ENCODE measurements at places on chromosomes 11 and 22.
A peak's percentile ranks its signal among the peaks of the same experiment; 100 is the strongest.

GRCh38 chr11:45361551-45361950 is 75.4 kb upstream of the SYT13 start:
- DNase-seq = no peak

- no peak for DNase-seq
These were observed 33.4 kb downstream of the GRAMD4 start for GRCh38 chr22:46653596-46653995.

DNA sequence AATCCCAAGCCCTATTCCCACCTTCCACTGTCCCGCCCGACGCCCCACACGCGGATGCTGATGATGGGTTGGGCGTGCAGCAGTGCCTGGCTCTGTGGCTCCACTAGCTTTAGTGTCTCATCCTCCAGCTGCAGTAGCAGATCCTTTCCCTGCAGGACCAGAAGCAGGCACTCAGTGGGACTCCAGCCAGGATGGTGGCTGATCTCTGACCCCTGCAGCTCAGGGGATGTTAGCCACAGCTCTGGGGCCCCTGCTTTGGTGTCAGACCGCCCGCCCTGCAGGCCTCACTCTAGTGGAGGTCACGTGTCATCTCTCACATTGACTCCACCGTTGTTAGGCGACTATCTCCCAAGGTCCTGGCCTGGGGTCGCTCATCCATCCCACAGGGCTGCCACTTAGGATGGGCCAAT is 11.8 kb downstream of the SMPD1 start:
- DNase-seq = no peak

DNA sequence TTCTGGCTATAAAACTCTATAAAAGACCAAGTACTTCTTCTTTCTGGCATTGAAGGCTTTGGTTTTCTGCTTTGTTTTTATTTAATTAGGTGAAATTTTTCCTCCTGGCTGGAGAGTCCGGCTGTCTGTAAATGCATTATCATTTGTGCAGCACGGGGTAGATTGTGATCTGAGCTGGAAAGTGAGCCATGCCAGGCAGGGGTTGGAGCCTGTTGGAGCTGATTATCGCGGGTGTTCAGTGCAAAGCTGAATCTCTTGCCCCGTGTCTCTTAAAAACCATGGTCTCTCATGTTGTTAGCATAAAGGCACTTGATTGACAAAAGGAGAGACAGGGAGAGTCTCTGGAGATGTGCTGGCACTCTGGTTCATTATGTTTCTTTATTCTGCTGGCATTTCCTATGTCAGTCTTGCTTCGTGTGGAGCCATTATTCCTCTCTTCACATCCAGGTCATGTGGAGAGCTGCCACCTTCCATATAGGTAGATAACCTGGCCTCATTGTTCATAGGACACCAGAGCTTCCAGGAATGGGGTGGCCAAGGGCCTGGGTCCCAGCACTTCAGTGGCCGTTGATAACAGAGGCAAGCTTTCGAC is 75.2 kb downstream of the LDLRAD3 start:
- DNase-seq = no peak

GRCh38 chr11:76123248-76123647 is 83.1 kb downstream of the WNT11 start:
- DNase-seq = no peak

GRCh38 chr11:77658213-77659013 is 20.8 kb upstream of the CLNS1A start:
- DNase-seq = no peak

DNA sequence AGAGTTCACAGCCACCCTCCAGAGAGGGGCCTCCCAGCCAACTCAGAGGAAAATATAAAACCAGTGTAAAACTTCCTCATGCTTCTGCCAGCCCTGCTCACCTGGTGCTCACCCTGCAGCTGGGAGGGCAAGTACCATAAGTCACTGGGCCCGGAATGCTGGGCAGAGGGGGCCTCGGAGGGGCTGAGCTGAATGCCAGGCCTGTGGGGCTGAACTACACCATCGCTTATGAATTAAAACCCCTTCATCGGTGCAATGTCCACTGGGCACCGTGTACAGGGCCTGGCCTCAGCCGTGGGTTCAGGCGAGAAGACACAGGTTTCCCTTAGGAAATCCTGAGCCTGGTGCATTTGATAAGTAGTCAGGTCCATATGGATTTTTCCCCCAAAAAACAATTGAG is 828.6 kb downstream of the TBC1D22A start:
- DNase-seq = no peak

GRCh38 chr11:33324302-33324985 is 67.3 kb downstream of the HIPK3 start:
- DNase-seq = no peak

GRCh38 chr22:27877501-27877900 is 41.6 kb downstream of the PITPNB start:
- DNase-seq = no peak

- DNase-seq = no peak
These were observed 29.1 kb downstream of the RTL6 start for GRCh38 chr22:44468973-44469372.

DNA sequence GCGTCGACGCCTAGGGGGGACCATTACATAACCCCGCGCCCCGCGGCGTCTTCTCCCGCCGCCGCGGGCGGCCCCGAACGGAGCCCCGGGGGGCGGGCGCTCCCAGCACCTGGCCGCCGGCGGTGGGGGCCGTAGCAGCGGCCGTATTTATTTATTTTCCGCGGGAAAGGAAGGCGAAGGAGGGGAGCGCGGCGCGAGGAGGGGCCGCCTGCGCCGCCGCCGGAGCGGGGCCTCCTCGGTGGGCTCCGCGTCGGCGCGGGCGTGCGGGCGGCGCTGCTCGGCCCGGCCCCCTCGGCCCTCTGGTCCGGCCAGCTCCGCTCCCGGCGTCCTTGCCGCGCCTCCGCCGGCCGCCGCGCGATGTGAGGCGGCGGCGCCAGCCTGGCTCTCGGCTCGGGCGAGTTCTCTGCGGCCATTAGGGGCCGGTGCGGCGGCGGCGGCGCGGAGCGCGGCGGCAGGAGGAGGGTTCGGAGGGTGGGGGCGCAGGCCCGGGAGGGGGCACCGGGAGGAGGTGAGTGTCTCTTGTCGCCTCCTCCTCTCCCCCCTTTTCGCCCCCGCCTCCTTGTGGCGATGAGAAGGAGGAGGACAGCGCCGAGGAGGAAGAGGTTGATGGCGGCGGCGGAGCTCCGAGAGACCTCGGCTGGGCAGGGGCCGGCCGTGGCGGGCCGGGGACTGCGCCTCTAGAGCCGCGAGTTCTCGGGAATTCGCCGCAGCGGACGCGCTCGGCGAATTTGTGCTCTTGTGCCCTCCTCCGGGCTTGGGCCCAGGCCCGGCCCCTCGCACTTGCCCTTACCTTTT is at the start of gene EP300:
EP300 (plus strand) TSS at position 570 of the 795 bp plus-strand sequence. CDS start 413 bp downstream, outside the sequence.
- DNase-seq = peak; percentile 72

- DNase-seq = no peak
These were observed 41.3 kb downstream of the ALX4 start for GRCh38 chr11:44268614-44269080.

DNA sequence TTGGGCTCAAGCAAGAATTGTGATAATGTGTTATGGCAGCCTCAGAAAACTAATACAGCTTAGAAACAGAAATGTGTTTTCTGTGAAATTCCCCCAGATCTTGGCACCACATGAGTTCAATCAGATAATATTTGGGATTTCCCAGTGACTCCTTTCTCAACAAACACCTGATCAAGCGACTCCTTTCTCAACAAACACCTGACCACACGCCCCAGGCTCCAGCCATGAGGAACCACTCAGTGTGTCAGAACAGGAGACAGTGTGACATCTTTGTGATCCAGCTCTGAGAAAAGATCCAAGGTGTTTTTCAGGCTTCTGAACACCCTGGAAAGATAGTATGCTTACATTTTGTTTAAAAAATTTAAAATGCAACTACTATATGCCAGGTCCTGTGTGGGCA is 1.9 kb upstream of the UVRAG start:
- DNase-seq = no peak

DNA sequence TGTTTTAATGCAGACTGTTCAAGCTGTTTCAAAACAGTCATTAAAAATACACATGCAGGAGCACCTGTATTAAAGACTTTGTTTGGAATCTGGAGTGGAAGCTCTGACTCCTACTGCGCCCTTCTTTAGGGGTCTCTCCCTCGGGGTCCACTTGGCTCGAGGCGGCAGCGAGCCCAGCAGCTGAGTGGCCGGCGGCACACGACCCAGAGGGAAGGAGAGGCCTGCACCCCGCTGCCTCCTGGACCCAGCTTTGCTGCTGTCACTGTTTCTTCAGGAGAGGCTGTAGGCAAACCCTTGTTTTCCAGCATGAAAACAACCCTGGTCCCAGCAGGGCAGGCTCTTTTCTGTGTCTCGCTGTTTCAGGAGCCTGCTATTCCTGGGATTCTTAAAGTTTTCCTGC is 29.2 kb downstream of the MUC6 start:
- DNase-seq = no peak

DNA sequence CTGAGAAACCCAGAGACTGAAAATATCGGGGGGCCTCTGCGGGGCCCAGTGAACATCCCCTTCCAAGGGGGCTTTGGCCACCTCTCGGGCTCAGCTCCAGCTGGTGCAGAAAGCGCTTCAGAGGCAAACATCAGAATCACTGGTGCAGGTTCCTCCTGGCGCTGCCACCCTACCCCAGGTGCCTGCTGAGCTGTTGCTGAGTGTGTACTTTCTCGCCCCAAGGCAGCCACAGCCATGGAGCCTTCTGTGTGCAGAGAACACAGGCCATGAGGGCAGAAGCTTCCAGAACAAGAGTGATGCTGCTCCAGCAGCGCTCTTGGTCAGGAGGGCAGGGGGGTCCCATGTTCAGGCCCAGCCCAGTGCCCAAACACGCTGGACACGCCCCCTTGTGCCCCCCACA is 6.3 kb downstream of the DRD4 start:
- no peak for DNase-seq

DNA sequence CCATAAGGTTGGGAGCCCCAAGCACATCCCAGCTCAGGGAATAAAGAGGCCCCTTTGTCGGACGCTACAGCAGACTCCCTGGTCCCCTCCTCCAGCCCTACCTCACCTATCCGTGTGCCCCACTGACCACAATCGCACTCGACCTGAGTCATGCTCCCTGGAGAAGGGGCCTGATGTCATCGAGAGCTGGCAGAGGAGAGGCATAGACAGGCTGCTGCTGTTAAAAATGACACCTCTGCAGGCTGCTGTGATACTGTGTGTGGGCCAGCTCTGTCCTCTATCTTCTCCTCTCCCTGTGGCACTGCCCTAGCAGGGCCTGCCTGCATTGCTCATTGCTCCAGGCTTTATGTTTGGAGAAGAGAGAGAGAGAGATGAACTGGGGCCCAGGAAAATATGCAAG is 123.4 kb upstream of the SYT13 start:
- no peak for DNase-seq

GRCh38 chr22:35376728-35377472 is 4.0 kb upstream of the HMOX1 start:
- DNase-seq = peak; percentile 63

GRCh38 chr22:24265734-24266133 is 4.9 kb upstream of the SPECC1L start:
- DNase-seq = no peak

GRCh38 chr22:25362883-25363240 is 143.4 kb downstream of the CRYBB2 start:
- DNase-seq = no peak

GRCh38 chr22:31277741-31278140 is 14.5 kb downstream of the PIK3IP1 start:
- DNase-seq = no peak

DNA sequence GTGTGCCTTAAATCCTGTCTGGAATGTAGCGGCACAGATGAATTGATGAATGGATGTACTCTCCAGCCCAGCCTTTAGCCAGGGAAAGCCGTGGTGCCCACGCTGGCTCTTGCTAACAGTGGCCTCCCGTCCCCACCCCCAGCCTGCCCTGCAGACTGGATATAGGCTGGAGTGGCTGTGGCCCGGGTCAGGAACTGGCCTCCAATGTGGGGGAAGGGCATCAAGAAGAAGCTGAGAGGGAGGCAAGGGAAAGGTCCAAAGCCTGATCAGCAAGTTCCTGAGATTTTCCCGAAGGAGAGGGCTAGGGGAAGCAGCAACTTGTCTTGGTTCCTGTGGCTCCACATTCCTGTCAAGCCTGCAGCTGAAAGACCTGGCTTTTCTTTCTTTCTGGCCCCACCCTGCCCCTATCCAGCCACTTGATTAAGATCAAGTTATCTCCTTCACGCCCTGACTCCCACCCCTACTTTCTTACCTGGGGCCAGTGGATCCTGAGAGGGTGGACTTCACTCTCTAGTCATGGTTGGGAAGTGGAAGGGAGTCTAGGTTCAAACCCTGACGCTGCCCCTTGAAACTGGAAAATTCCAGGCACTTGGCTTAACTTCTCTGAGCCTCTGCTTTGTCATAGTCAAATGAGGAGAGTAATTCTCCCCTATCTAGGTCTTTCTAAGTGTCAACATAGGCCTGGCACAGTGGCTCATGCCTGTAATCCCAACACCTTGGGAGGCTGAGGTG is 11.0 kb upstream of the MICALL1 start:
- DNase-seq = no peak

- DNase-seq = no peak
These were observed 5.8 kb upstream of the TUB start for GRCh38 chr11:8075119-8075726.

GRCh38 chr11:3903207-3903896 is 47.9 kb downstream of the STIM1 start:
- DNase-seq = no peak

- no peak for DNase-seq
These were observed 193.9 kb downstream of the KIF18A start for GRCh38 chr11:27914080-27914479.

DNA sequence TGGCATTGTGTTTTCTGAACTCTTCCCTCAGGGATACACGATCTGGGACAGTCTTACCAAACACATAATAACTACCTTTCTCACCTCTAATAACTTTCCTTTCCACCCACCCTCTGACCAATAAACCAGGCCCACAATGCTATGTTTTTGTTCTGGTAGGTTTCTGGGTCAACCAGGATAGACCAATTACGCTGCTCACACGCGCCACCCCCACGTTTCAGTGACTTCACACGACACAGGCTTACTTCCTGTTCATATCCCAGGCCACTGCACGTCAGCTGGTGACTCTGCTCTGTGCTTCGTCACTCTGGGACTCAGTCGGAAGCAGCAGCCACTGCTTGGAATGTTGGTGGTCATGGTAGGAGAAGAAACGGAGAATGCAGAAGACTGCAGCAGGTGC is 2.5 kb downstream of the KRTAP5-4 start:
- DNase-seq = no peak

DNA sequence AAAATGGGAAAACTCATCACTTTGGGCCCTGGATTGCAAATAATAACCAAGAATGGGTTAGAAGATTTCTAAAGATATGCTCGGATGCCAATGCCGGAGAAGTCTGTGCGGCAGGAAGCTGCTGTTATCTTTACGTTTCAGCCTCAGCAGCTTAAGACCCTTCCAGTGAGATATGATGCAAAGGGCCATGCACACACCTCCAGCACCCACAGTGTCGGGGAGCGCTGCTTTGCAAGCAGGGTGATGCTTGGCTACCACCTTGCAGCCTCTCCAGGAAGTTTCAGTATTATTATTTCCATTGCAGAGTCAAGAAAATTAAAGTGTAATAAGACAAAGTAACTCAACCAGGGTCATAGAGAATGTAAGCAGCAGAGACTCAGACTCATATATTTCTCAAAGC is 37.3 kb downstream of the LARGE1 start:
- DNase-seq = no peak

GRCh38 chr11:65973439-65974110 is 12.0 kb downstream of the SART1 start:
- DNase-seq = no peak

GRCh38 chr22:41957941-41958556 is 6.1 kb downstream of the SMIM45 start:
- no peak for DNase-seq
